Activated T-helper 1 cell treated with anti-CD3 and anti-CD28 coated beads, Interleukin-12 subunit alpha, Interleukin-12 subunit beta, Interleukin-2, Interleukin-4 antibody, amounts not matched to agents 30 ng/mL and 10 ng/mL and 1 ng/mL, durations not matched to agents 14 hours and 24 hours and 36 hours (primary cell): ENCODE measurements at places on chromosomes 7 and 10.

DNA sequence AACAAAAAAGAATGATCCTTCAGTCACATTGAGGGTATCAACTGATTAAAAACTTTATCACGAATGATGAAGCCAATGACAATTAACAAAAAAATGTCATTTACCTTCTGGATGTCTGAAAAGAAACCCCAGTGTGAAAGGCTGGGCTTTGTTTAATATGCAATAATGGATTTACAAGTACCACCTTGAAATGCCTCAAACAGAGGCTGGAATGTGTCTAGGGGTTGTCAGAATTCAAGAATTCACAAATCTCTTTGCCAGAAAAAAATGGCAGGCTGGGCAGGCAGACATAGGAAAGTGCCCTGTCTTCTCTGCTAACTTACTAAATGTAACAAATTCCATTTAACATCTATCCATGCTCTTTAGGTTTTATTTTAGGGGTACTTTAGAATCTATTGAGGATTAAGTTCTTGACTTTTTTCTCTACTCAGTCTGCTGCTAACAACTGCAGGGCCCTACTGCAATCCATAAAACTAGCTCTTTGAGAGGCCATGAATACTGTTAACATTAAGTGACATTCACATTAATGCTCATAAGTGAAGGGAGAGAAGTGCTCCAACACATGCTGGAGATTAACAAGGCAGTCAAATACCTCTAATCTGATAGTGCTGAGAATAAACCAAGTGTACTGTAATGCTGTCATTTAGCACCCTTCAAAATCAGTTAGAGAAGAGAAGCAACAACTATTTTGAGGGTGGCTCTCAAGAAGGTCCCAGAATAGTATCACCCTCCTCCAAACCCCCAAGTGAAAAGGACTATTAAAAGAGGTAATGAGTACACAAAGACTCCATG, 43.1 kb upstream of the KCNIP2 start:
- DNase-seq = no peak

DNA sequence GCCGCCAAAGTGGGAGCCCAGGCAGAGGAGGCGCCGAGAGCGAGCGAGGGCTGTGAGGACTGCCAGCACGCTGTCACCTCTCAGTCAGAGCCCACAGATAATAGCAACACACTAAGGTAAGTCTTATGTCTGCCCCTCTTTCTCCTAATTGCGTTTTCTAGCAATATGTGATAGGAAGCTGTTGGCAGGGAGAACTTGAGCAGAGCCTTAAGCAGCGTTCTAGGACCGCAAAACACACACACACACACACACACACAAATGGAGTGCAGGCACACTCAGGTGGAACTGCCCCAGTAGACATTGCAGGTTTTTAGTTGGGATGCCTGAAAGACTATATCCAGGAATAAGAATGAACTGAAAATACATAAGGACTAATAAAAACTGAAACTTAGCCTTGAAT, 1188.5 kb downstream of the NXPH1 start:
- DNase-seq = no peak

- DNase-seq = no peak
Observed at GRCh38 chr10:123140164-123140982, 4.6 kb downstream of the HMX3 start.

DNA sequence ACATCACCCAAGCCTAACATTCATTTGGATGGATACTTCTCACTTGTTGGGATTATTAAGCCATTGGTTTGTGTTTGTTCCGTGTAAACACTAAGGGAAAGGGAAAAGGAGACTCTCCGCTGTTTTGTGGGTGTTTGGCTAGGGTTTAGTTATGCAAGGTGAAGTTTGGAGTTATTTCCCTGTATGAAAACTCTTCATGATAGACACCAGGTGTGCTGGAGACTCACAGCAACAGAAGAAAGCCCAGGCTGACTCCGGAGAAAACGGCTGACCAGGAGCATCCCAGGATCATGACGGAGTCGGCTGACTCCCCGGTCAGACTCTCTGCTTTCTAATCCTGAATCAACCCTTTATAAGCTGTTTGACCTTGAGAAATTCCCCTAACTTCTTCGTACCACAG, 94.1 kb upstream of the KLF6 start:
- DNase-seq = no peak

DNA sequence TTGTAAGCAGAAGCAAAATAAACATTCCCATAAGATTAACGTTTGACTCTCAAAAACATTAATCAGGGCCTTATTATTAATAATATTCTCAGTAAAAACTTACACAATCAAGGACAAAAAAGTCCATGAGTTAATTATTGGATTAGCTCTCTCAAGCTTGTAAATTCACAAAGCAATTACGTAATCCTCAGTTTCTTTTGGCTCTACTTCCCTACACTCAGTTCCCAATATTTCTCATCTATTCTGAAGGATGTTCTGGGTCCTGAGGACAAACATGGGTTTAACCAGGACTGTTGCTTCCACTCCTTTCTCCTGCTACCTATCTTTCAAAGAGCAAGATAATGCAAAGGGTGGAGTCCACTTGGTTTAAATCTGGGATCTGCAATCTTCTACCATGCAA, 15.1 kb downstream of the FBXL13 start:
- no peak for DNase-seq

DNA sequence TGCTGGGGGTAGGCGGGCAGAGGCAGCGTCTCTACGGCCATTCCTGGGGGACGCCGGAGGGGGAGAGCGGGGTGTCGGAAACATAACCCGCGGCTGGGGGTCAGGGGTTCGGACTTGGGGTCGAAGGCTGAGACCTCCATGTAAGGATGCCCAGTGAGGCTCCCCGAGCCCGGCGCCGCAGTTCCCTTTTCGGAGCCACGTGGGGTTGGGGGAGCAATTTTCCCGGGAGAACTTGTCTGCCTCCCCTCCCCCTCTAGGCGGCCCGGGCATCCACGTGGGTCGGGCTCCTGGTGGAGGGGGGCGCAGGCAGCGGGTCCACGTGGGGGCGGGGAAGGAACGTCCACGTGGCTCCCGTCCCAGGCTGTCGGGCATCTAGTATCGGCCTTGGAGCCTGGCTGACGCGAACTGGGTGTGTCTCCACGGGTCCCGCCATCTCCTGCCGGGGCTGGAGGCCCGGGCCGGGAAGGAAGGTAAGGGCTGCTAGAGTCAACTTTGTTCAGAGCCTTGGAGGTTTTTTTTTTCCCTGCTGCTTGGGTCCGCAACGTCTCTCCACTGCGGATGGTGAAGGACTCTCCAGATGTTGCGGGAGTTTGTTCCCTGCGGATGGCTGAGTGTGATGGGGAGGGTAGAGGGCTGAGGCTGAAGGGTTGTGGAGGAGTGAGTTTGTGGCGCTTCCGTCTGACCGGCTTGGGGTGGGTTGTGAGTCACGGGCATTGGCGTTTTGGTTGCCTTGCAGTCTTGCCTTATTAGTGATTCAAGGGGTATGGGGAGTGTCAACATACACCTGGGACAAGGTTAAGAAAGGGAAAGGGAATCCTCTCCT, 744 bp downstream of the PPRC1 start:
- peak; percentile 50 for DNase-seq

GRCh38 chr10:80555415-80555814, 17.7 kb downstream of the SH2D4B start:
- no peak for DNase-seq

GRCh38 chr7:119748991-119749390, 524.0 kb upstream of the KCND2 start:
- DNase-seq = no peak

- DNase-seq = no peak
Observed at GRCh38 chr10:218798-219197, 83.5 kb downstream of the ZMYND11 start.

DNA sequence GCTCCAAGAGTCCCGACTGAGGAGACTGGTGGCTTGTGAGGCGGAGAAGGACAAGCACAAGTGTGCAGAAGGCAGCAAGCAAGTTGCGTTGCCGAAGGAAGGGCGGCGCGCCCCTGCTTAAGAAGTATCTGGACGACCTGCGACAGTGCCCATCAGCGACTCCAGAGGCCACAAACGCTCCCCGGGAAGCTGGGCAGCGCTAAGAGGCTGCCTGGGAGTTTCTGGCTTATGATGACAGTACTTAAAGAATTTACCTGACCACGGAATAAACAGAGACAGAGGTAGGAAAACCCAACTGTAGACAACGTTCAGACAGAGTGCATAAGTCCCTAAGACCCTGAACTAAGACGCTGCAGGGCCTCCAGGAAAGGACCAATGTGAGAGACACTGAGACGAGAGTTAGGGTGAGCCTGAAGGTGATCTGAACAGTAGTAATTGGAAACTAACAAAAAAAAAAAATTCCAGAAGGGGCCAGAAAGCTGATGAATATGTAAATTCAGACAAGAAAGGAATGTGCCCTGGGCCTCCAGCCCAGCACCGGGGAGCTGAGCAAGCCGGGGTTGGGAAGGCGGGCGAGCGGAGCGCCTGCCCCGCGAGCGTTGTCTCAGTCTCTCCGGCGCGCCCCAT, 1.0 kb downstream of the OSBPL3 start:
- no peak for DNase-seq

DNA sequence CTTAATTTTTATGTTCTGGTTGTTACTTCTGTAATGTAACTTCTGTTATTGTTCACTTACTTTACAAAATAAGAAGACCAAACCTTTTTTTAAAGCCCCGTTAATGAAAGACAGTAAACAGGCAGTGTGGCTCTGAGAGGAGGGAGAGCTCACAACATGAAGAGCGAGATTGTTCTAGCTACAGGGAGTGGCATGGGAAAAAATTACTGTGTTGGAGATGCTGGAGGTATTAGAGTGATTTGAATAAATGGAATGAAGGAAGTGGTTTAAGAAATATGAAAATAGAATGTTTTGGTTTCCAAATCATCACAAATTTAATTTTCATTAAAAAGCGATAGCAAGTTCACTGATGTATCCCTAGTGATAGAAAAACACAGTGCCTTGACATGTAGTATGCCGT, 31.8 kb downstream of the REEP3 start:
- DNase-seq = no peak

DNA sequence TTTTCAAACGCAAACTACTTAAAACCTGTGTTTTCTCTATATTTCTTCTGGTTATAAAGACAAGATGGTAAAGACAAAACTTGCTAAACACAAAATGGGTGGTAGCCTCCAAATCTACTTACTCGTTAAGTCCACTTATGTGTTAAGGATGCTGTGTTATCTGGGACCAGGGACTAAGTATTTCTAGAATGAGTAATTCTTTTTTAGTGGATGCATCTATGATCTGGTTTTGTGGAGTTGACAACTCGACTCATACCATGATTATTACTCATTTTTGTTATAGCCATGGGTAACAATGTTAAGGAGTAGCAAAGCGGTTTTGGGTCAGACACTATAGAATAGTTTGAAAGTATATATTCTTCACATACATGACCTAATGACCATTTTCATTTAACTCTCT, 239.5 kb upstream of the FOXP2 start:
- no peak for DNase-seq

DNA sequence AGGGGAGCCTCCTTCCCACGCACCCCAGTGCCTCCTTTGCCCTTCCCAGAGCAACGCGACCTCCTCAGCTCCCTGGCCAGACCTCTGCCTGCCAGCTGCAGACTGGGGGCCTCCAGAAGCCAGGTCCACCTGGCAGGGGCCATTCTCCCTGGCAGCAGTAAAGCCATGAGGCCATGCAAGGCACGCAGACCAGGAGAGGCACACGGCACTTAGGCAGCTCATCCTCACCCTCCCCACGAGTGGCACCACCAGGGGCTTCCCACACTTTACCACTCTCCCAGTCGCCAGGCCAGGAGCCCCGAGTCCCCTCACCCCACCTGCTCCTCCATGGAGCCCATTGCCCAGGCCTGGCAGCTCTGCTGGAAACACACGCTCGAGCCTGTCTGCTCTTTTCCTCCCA, 85.4 kb downstream of the PROSER2 start:
- no peak for DNase-seq

GRCh38 chr7:47213276-47213675, 368.6 kb downstream of the TNS3 start:
- no peak for DNase-seq

DNA sequence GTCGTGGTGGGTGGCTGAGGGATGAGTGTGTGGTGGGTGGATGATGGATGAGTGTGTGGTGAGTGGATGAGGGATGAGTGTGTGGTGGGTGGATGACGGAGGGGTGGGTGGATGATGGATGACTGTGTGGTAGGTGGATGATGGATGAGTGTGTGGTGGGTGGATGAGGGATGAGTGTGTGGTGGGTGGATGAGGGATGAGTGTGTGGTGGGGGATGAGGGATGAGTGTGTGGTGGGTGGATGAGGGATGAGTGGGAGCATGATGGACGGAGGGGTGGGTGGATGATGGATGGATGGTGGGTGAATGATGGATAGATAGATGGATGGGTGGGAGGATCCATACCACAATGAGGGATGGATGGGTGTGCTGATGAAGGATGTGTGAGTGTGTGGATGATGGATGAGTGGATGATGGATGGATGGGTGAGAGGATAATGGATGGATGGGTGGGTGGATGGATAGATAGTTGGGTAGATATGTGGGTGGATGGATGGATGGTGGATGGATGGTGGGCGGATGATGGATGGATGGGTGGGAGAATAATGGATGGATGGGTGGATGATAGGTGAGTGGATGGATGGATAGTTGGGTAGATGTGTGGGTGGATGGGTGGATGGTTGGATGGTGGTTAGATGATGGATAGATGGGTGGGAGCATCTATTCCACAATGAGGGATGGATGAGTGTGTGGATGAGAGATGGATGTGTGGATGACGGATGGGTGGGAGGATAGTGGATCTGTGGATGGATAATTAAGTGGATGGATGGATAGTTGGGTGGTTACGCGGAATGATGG, 266.8 kb downstream of the CELF2 start:
- DNase-seq = no peak

GRCh38 chr10:122302315-122302714, 31.2 kb downstream of the BTBD16 start:
- no peak for DNase-seq

- no peak for DNase-seq
Observed at GRCh38 chr10:78474743-78475142, 441.1 kb downstream of the RPS24 start.

DNA sequence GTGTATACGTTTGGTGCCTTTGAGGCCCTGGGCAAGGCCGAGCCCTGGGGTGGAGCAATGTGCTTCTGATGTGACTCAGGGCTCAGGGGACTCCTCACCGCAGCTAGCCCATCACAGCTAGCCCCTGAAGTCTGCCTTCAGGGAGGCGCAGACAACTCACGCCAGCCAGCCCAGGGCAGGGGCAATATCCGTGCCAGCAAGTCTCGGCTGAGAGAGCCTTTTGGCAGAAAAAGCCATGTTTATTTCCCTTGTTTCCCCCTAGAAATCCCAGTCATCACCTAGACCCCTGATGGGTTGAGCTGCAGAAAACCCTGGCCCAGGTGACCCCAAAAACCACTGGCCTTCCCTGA, 90.4 kb downstream of the CHST15 start:
- DNase-seq = no peak
